ENCODE measurements at places on chromosomes 6 and 20.

- no peak for DNase-seq
These were observed 229.1 kb downstream of the NFATC2 start for GRCh38 chr20:51313358-51313827.

GRCh38 chr6:99821164-99821563 is 172.9 kb downstream of the MCHR2 start:
- DNase-seq, result no peak

DNA sequence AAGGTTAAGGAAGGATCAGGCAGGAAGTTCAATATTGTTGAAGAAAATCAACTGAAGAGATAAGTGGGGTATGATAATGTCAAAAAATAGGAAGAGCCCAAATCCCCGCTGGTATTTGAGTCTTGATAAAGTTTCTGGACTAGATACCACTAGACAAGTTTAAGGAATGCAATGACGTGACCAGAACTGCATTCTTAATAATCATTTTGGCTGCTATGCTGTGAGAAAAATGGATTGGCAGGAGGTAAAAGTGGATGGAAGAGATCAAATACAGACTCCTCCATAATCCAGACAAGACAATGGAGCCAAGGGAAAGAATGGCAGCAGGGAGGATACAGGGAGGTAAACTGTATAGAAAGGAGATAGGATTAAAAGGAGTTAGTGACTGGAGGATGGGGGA is 128.2 kb downstream of the COL12A1 start:
- DNase-seq, result no peak

DNA sequence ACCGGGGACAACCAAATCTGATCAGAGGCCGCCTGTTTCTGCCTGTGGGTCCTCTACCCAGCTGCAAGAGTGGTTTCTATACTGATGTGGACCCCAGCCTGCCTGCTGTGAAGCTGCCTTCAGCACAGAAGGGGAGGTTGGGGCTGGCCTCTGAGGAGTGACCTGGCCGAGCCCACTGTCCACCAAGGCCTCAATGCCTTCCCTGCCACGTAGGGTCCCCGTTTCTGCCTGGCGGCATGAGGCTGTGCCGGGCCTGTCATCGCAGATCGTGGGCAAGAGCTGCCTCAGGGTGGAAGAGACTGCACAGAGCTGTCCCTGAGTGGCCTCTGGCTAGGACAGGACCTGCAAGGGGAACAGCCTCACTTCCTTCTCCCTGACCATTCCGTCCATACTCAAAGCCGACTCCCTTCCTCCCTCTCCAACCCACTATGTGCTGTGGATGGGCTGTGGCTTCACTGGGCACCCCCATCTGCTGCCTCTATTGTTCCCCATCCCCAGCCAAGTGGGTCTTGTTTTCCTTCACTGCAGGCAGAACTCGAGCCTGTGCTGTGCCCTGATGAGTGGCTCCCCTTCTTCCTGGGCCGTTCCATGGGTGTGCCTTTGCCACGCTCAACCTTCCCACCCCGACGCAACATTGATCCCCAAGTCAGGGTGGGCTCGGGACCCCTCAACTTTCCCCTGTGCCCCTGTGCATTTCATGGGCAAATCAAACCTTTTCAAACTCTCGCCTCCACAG is 60.3 kb downstream of the ERMARD start:
- no peak for DNase-seq

DNA sequence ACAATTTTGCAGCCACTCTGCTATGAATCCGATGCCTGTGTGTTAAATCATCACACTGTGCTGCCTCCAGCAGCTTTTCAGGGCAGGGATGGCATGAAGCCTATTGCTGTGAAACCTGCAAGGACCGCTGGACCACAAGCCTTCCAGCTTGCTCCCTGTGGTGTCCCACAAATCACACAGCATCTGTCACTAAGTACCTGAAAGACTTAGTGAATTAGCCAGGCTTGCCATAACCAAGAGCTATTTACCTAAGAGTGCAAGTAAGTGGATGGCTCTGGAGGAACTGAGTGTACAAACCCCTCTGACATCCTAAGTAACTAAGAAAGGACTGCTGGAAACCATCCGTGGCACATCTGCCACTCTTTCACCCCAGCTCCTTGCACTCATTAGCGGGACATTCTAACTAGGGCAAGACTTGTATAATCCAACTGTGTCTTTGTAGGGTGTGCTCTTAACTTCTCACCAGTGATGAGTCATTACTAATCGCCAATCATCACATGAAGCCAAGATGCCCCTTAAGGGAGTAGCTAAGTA is 34.7 kb downstream of the FOXQ1 start:
- no peak for DNase-seq

DNA sequence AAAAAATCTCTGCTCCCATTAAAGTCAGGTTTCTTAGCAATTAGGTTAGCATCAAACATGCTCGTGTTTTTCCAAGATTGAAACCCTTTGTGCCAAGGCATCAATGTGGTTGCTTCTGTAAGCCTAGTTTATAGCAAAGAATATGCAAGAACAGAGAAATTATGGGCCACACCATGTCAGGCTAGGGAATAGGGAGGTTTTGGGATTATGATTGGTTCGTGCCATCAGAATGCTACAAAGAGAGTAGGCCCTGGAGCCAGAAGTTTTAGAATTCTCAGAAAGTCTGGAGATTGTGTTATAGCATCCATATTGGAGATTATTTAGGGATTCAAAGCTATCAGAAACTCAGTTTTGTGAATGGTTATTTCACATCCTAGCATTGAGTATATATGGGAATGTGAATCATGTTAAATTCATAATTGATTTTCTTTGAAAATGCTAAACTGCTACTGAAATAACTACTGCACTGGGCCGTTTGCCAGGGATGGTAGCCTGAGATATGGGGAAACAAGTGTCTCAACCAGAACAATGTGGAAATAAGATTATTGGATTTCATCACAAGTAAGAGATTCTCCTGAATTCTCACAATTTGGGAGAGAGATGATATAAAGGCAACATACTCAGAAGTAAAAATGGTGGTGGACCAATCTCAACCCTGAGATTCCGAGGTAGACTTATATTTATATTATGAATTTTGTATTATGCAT is 45.3 kb downstream of the ZNF292 start:
- no peak for DNase-seq

DNA sequence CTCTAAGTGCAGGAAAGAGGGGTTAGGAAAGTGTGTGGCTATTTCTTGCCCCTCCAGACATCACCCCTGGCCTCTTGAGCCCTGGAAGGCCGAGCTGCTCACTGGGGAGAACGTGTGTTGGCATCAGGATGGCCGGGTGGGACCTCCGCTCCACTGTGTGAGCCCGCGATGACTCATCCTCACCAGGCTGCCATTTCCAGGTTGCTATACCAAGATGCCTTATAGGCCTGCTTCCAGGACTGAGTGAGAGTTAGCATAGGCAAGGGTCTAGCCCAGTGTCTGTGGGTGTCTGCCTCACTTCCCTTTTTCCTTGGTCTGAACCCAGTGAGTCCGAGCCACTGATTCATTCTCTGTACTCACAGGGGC is 105.0 kb downstream of the MRPL14 start:
- DNase-seq, result no peak

- no peak for DNase-seq
These were observed 42.8 kb downstream of the MYO6 start for GRCh38 chr6:75791881-75792280.

DNA sequence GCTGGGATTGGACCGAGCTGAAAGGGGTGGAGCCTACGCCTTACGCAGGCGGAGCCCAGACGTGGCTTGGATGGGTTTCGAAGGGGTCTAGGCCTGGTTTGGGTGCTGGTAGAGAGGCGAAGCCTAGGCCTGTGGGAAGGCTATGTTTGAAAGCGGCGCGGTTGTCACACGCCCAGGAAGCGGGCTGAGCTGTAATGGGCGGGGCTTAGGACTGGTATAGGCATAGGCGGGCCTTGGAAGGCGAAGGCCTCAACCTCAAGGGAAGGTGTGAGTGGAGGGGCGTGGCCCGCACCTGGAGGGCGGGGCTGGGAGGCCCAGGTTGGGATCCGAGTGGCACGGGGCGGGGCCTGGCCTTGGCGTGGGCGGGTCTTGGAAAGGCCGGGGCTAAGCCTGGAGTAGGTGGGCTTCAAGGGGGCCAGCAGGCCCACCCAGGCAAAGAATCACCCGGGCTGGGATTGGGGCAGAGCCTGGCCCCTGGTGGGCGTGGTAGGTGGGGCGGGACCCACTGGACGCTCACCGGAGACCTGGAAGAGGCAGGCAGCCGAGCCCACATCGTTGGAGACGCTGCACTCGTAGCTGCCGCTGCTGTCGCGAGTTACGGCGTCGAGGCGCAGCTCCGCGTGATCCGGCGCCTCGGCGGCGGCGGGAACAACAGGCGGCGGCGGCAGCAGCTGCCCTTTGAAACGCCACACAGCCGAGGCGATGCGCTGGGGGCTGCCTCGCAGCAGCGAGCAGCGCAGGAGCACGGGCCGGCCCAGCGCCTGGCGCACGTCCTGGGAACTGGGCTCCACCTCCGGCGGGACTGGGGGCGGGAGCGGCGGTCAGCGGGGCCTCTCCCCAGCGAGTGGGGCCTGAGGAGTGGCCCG is 49.0 kb downstream of the MDGA1 start:
- no peak for DNase-seq

- no peak for DNase-seq
These were observed 4.8 kb downstream of the GSTA3 start for GRCh38 chr6:52904562-52905279.

GRCh38 chr6:157145656-157146285 is 177.5 kb downstream of the TMEM242 start:
- no peak for DNase-seq

GRCh38 chr6:15626878-15627674 is 35.8 kb downstream of the DTNBP1 start:
- DNase-seq, result no peak

GRCh38 chr6:134962421-134962820 is 12.5 kb upstream of the ALDH8A1 start:
- no peak for DNase-seq

- DNase-seq, result no peak
These were observed 143.6 kb downstream of the TFAP2B start for GRCh38 chr6:50962213-50962759.

DNA sequence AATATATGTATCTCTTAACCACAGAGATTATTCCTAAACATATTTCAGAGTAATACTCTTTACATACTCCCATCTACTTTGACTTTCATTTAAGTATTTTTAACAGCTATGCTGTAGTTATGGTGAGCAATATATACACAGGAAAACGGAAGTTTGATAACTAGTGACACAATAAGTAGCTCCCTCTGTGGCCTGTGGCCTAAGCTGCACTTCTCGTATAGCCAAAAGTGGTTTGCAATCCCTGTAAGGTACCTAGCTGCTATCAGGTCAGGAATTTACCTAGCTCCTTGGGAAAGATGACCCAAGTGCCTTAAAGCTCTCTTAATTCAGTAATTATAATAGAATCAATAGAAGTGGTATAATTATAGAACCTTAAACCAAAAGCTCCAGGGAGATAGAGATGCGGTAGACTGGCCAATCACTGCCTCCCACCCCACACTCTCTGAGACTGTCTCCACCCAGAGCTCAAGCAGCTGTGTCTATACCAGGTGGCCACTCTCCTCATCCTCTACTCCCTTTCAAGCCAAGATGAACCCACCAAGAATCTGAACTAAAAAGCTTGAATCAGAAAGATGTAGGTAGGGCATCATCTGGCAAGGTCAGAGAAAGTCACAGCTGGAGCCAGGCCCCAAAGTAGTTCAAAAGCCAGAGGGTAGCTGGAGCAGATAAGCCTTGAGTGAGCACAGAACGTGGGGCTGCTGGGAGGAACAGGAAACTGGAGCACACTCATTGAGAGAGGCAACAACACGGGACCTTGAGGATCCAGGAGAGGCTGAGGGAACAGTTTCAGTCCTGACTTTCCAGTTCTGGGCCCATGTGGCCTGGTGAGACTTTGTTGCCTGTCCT is 84.9 kb upstream of the ASF1A start:
- DNase-seq, result no peak

DNA sequence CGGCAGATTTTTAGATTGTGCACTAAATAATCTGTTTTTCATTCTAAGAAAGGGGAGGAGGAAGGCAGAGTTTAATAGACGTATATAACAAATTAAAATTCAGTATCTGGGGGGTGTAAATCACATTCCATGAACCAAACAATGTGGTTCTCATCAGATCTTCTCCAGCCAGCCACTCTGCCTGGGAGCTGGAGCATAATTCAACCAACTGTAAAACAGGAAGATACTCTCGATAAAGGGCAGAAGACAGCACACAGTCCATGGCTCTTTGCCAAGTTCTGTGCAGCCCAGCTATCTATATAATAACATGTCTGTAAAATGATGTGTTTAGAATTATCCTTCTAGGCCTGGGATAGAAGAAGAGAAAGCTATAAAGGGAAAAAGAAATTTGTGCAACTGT is 289.9 kb upstream of the ZFP64 start:
- no peak for DNase-seq

DNA sequence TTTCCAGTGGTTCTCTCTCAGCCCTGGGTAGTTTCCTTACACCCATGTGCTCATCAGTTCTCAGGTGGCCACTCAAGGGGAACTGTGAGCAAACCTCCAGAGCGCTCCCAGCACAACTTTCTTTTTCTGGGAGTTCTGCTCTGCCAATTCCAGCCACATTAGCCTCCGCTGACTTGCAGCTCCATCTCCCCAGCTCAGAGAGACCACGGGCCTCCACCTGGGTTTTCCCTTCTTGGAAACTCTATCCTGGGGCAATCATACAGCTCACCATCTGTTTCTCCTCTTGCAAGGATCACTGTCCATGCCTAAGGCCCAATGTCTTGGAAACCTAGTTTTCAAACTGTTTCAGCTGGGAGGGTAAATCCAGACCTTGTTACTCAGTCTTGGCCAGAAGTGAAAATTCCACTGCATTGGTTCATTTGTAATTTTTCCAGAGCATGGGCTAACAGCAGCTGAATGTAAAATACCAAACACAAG is 129.9 kb downstream of the EYA2 start:
- DNase-seq, result no peak

DNA sequence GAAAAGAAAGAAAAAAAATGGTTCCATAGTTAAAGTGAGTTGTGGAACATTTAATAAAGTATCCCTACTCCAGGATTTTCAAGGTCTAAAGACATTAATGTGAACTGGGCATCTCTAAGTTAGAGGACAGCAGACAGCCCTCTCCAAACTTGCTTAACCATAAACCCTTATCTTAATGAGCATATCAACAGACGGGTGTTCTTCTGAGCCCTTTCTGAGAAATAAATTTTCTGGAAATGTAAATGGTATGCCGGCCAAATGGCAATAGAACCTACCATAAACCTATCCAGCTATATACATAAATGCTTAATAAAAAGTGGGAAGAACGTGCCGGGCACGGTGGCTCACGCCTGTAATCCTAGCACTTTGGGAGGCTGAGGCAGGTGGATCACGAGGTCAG is 12.5 kb downstream of the SLC18B1 start:
- no peak for DNase-seq

GRCh38 chr6:165746331-165746730 is 83.3 kb upstream of the PDE10A start:
- no peak for DNase-seq

- no peak for DNase-seq
These were observed 62.8 kb upstream of the SCP2D1 start for GRCh38 chr20:18750735-18751134.

GRCh38 chr20:22623211-22623610 is 38.8 kb upstream of the FOXA2 start:
- no peak for DNase-seq

All from prostate gland (tissue), 2 donors.